ENCODE measurements at places on chromosomes 6 and 20. TPM values are rescaled to one million over a fixed set of nuclear protein-coding genes. Genes with fewer than 3 reads are reported as not detected.
A peak's percentile ranks its signal among the peaks of the same experiment; 100 is the strongest.

DNA sequence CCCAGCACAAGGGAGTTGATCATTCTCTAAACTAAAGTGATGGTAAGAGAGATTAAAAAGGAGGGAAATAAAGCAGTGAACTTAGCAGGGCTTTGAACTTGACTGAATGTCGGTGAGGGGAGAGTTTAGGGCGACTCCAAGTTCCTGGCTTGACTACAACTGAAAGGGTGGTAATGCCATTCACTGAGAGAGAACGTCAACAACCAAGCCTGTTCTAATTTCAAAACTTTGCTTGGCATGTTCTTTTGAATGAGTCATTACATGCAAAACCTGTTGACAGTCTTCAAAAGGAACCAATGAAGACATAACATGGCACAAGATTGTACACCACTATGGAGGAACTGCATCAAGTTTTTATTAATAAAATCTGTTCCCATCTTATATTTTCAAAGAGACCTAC is 10.3 kb upstream of the MYB start:
- no peak for DNase-seq

DNA sequence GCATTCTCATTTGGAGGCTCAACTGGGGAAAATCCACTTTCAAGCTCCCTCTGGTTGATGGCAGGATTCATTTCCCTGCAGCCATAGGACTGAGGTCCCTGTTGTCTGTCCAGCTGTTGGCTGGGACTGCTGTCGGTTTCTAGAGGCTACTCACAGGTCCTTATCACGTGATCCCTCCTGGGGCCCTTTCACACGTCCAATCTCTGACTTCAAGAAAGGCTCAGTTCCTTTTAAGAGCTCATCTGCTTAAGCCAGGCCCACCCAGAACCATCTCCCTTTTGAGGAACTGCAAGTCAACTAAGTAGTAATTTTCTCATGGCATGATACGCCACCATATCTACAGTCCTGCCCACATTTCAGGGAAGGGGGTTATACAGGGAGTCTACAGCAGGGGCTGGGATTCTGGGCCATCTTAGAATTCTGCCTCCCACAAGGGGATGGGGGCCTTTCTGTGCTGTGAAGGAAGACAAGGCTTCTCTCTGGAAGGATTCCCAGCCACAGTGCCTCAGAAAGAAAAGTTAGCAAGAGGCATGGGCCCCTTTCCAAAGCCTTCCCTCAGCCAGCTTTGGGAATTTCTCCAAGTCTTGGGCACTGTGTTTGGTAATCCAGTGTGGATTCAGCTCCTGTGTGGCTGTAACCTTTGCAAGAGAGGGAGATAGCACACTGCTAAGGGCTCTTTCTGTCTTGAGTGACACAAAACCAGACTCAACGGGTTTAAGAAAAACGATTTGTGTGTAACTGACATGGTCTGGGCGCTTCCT is 66.4 kb downstream of the CTCFL start:
- peak; percentile 59 for DNase-seq

DNA sequence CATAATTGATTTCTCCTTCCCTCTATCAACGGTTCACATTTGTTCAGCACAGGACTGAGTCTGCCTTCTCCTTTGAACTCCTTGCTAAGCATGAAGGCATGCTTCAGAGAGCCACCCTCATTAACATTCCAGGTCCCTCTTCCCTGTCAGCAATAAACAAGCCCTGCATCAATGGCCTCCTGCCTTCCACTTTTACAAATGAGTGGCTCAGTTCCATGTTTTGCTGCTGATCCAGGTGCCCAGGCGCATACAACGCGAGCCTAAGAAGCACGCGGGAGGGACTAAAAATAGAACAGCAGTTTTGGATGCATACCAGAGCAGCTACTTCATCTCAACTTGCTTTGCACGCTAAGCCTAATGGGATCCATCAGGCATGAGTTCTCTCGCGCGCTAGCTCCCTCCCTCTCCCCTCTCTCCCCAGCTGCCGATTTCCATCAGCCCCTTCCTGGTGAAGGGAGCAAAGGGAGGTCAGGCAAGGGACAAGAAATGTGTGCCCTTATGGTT is 53.4 kb downstream of the TRAF3IP2 start:
- DNase-seq = peak; percentile 99

DNA sequence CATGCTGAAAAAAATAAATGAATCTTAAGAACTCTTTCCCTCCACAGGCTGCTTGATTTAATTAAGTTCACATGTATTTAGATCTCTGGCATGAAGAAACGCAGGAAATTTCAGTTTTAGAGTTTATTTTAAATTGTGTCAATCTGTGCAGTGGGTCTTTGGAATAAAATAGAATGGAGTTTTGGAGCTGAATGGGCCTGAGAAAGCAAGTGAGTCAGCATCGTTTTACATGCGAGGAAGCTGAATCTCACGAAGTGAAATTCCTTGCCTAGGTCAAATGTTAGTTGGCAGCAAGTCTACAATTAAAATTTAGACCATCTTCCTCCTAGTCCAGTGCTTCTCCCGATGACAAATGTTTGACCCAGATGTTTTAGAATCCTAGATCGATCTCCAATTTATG is 22.4 kb downstream of the MAP7 start:
- DNase-seq = no peak

DNA sequence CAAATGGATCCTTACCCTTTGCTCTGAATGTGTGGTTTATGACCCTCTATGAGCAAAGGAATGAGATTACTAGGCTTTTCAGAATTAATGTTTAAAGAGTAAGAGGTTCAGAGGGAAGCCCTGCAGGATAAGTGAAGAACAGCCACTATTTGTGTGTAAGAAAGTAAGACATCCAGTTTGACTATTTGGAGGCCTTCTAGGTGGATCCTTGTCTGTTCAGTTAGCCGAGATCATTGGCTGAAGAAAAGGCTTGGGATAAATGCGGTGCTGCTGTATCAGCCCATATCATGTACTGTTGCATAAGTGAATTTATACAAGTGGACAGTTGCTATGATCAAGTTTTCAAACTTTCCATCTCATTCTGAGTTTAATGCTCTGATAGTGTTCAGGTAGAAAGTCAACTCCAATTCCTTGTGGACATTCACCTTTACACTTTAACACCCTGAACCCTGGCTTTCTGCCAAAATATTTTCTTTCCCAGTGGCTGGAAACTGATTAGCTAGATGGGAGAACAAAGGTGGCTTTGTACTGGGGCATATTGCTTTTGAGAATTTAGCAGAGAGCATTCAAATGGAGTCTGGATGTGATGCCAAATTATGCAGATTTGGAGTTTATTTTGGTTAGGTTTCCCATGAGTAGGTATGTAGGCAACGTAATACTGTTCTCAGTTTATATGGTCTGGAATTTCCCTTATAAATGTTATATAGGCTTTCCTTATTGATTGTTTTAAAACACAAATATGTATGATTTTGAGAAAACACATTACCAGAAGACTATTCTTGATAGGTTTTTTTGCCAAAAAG is 15.0 kb downstream of the PARD6B start:
- no peak for DNase-seq

DNA sequence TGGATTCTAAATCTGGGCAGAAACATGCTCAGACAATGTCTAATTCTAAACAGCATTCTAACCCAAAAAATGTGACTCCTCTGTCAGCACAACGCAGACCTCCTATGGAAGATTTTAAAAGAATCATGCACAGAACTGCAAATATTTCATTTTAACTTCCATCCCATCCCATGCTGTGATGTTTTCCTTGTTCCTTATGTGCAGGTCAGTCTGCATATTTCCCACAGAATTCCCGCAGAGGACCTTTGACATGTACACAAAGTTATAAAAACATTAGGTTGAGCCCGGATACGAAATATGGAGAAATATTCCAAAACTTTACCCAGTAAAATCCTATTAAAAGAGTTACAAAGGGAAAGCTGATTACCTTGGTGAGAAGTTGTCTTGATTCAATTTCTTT is 467.1 kb upstream of the EPHA7 start:
- no peak for DNase-seq

GRCh38 chr6:32807020-32807580 is 9.7 kb downstream of the HLA-DOB start:
- DNase-seq = no peak

DNA sequence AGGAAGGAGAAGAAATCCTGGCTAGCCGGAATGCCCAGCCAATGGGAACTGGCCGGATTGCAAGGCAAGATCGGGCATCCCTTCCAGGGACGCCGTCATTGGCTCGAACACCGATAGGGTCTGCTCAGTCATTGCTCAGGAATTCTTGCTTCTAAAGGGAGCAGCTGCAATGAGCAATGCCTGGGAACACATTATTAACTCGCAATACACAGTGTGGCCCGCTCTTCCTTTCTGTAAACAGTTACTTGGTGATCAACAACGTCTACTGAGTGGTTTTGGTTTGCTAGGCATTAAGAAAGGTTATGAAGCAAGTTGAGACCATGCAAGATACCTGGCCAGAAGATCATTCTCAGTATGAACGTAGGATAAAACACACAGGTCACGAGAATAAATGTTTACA is 165.4 kb upstream of the CITED2 start:
- peak; percentile 97 for DNase-seq

FUCA2 gene
- total RNA-seq = 72.5 TPM

ANGPT4 gene
- total RNA-seq = not detected

SH3BGRL2 gene
- 6.6 TPM for total RNA-seq

Measured in fibroblast of the aortic adventitia (primary cell).